ENCODE measurements at places on chromosomes 2 and 18. TPM values are rescaled to one million over a fixed set of nuclear protein-coding genes. Genes with fewer than 3 reads are reported as not detected.

DNA sequence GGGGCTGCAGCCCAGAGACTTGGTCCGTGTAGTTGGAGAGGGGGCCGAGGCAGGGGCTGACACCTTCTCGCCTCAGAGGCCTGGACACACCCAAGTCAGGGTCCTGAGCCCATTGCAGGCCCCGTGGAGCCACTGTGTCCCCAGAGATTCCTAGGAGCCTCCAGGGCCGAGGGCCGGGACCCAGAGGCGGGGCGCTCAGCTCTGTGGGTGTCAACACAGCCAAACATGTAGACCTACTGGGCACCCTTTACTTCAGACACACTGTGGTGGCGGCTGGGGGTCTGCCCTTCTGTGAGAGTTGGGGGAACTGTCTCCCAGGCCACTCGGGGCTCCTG is 459 bp upstream of the ESPNL start:
- no peak for DNase-seq

DNA sequence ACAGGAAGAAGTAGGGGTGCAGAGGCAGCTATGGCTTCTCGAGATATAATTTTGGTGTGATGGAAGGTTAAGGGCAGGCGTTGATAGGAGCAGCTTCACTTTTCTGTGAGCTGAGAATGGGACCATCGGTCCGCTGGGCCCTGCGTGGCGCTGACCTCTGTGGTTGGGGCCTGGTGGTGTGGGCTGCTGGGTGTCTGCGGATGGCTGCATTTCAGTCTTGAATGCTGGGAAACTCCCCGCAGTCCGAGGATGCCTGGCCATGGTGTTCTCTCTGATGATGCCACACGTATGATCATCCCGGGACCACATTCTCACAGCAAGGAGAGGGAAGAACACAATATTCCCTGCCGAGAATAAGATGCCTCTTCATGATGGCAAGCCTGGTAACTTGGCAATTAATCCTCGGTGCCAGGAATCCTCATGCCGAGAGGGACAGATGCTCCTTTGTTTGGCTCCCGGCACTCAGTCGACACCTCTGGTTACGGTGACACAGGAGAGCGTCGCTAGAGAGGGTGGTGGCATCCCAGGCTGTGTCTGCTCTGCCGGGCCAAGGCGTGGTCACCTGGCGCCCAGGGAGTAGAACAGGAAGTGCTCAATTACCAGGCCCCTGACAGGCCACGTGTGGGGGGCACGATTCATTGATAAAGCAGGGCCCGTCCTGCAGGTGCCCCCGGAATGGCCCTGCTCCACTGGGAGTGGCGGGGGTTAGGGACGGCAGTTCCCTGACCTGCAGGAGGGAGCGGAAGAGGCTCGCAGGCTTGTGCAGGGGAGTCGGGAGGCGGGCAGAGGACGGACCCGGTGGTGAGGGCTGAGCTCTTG is 119.4 kb upstream of the CTDP1 start:
- no peak for DNase-seq

- no peak for DNase-seq
These were observed 17.1 kb upstream of the FABP1 start for GRCh38 chr2:88144914-88145497.

- no peak for DNase-seq
These were observed 142.5 kb upstream of the L3MBTL4 start for GRCh38 chr18:6557057-6557769.

DNA sequence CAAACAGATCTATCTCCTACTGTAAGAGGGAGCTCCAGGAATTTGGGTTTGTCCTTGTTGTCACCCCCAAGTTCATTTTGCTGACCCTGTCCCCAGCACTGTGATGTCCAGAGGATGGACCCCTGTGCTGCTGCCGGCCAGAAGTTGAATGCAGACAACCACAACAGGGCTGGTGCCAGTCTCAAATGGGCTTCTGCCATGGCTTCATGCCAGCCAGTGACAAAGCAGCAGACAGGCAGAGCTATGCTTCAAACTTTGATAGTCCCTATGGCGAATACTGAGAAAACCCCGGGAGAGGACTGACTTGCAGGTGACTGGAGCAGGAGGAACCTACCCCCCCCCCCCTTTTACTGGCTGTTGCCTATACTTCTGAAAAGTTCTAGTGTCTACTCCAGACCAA is 3.2 kb downstream of the SMAD7 start:
- no peak for DNase-seq

- no peak for DNase-seq
These were observed 49.6 kb downstream of the MYO3B start for GRCh38 chr2:170227507-170227947.

GRCh38 chr2:103135679-103136078 is 373.8 kb downstream of the TMEM182 start:
- DNase-seq: no peak

DNA sequence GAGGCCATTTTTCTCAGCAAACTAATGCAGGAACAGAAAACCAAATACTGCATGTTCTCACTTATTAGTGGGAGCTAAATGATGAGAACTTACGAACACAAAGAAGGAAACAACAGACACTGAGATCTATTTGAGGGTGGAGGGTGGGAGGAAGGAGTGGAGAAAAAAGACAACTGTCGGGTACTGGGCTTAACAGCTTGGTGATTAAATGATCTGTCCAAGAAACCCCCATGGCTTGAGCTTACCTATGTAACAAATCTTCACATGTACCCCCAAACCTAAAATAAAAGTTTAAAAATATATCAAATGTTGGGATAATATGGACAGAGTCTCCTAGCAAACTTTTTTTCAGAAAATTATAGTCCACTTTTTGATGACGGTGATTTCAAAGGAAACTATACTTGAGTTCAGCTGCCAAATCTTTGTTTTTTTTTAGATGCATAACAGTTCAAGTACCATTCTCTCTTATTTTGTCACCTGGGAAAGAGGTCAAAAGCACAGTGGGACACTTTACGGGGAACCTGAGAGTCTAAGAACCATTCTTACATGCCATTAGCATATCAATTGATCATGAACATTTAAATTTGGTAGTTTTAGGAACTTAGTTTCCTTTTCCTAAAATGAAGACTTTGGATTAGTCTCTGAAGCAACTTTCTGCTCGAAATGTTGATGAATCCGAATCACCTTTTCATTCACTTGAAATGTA is 835.0 kb downstream of the NRXN1 start:
- DNase-seq: no peak

GRCh38 chr2:224983712-224984554 is 58.3 kb downstream of the DOCK10 start:
- no peak for DNase-seq

DNA sequence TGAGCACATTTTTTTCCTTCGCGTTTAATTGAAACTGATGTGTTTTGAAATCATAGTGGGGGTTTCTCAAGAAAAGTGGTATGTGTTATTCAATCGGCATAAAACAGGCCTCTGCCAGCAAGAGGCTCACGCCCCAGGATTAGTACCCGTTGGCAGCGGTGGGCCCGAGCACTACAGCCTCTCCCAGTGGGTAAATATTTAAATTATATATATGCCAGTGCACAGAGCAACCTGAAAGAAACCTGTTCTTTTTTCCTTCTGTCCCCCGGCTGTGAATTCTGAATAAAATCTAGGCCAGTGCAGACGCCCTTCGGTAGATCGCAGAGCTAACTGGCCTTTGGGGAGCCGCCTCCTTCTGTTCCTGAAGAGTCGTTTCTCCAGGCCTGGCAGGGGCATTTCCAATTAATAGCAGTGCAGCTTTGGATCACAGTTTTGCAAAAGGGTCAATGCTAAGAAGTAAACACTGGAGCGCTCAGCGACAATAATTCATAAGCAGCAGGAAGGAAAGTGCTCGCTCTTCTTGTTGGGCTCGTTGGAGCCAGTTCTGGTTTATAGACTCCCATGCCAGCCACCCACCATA is 202.8 kb upstream of the SALL3 start:
- DNase-seq: no peak

GRCh38 chr2:196391149-196391479 is 219.7 kb upstream of the STK17B start:
- no peak for DNase-seq

GRCh38 chr2:152613235-152613634 is 104.0 kb downstream of the PRPF40A start:
- DNase-seq: no peak

DNA sequence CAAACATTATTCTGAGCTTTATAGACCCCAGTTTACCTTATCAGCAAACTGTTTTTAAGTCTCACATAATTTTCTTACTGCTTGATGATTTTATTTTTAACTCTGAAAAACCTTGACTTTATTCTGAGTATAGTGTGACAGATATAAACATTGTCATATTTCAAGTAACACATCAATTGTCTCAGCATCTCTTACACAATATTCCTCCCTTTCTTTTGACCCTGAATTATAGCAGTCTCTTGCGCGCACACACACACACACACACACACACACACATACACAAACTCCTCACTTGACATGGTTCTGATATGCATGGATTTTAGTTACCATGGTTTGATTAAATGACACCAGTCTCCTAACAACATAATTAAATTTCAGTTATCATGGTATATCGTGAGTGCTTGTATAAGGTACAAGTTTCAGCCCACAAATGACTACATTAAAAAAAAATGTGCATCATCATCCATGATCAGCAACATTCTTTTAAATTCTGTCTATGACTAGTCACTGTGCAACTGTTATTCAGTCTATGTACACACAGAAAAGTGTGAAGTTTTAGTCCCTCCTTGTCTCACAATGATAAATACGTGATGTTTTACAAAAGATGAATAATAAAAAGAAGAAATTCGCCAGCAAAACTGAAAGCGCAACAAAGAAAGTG is 39.5 kb upstream of the TACR1 start:
- no peak for DNase-seq

GRCh38 chr2:180125245-180125962 is 118.3 kb upstream of the CWC22 start:
- peak; percentile 67 for DNase-seq

DNA sequence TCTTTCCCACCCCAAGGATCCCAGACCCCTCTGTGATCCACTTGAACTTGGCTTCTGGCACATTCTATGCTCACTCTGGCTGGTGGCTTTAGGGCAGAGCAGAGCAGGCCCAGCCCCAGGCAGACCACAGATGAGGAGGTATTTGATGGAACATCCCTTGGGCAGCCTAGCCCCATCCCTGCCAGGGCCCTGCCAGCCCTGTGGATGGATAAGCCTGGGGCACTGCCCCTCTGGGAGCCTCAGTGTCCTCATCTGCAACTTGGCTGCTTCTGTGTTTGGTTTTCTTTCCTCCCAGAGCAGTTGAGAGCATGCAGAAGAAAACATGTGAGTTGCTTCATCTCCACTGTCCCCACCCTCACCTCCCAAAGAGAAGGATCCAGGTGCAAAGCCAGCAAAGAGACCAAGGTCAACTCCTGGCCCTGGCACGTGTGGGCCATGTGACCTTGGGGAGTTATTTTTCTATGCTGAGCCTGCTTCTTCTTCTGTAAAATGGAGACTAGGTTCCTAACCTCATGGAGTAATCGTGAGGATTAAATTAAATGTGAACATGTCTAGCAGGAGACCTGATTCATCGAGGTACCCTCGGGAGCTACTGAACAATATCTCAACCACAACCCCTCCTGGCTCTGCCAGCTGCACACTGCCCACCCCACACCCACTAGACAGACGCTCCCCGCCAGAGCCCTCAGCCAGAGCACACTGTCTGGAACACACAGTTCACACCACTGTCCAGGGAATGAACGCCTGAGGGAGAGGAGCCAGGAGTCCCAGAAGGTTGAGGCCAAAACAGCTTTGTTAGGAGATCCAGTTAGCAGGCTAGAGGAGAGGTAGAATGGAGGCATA is 14.6 kb upstream of the TNS1 start:
- no peak for DNase-seq

- DNase-seq: no peak
These were observed 38.8 kb downstream of the MFSD6 start for GRCh38 chr2:190446750-190447516.

- no peak for DNase-seq
These were observed 111.3 kb upstream of the CREB1 start for GRCh38 chr2:207418419-207418818.

The CAPG gene
- 118 TPM for polyA plus RNA-seq

The ITPRIPL1 gene
- 1.9 TPM for polyA plus RNA-seq

The CNNM3 gene
- polyA plus RNA-seq: 7.3 TPM

The CXCR4 gene
- polyA plus RNA-seq: 942 TPM

The CHST10 gene
- polyA plus RNA-seq: 4.0 TPM

The ABCB11 gene
- 0.09 TPM for polyA plus RNA-seq

The FEV gene
- 0.02 TPM for polyA plus RNA-seq

The MYOM1 gene
- 3.3 TPM for polyA plus RNA-seq

The CLHC1 gene
- polyA plus RNA-seq: 20.1 TPM

The MAB21L4 gene
- 4.9 TPM for polyA plus RNA-seq

The CYTIP gene
- 86.5 TPM for polyA plus RNA-seq

The SRD5A2 gene
- 0.07 TPM for polyA plus RNA-seq

All from thymus (tissue), 14 donors.